H9 (cell line): ENCODE measurements at places on chromosomes 16 and 17. TPM values are rescaled to one million over a fixed set of nuclear protein-coding genes. Genes with fewer than 3 reads are reported as not detected.
A peak's percentile ranks its signal among the peaks of the same experiment; 100 is the strongest.

DNA sequence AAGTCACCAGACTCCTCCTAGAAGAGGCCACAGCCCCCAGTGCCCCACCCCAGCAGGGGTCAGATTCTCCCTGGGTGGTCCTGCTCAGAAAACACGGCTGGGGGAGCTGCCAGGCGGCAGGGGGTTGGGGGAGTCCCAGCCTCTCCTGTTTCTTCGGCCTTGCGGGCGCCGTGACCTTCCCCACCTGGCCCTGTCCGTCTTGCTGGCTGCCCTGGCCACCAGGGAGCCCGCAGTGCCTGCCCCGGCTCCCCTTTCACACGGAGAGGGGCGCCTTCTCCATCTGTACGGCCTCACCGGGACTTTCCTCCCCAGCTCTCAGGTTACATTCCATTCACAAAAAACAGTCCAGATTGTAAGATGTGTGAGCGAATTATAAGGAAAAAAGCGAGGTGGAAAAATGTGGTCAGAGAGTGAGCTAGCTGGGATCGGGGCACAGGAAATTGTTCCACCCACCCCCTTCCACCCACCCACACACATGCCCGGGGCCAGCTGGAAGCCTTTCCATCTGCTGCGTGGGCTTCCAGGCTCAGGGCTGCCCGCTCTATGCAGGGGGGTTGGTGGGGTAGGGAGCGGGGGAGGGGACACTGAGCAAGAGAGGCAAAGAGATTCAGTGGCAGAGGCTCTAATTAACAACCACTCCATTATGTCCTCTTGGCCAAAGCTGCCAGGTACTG is 14.6 kb upstream of the CIBAR2 start:
- no peak for DNase-seq
- no peaks in the 10 kb centered on the region for H3K36me3 ChIP-seq
- peaks cover 3% of the 10 kb centered on the region; the same call in 1 of the 2 replicates for H3K4me1 ChIP-seq

- H3K36me3 ChIP-seq, result peaks cover 9% of the 10 kb centered on the region
- no peak for DNase-seq
- peaks cover 10% of the 10 kb centered on the region; the same call in 1 of the 2 replicates for H3K4me1 ChIP-seq
- H3K27me3 ChIP-seq, result no peaks in the 10 kb centered on the region
- no peak overlapping the region for H3K27ac ChIP-seq
- H3K4me3 ChIP-seq, result peak overlapping the region; percentile 47; the same call in 2 of the 3 replicates
These were observed 213.2 kb upstream of the NLRP1 start for GRCh38 chr17:5797447-5798050.

DNA sequence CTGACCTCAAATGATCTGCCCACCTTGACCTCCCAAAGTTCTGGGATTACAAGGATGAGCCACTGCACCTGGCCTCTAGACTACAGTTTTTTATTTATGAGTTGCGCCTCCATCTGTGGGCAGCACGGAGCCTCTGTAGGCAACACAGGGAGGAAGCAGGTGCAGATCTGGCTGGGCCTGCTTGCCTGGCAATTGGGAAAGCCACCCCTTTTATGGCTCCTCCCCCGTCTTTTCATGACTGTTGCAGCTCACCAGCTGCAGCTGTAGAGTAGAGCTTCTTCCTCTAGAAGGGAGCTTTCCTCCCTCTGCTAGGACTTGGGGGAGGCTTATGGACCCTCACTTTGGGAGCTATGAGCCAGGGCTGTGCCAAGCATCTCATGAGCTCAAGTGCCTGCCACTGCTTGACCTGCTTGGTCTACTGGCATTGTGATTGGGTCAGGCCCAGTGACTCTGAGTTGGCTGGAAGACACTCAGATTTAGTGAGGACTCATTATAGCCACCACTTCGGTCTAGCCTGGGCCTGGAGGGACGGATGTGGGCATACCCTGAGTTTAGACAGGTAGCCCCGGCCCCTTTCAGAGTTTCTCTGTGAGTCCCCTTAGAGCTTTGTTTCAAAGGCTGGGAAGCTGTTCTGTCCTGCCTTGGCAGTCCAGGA is 6.9 kb upstream of the SLC7A6 start:
- no peaks in the 10 kb centered on the region; the same call in 2 of the 3 replicates for H3K36me3 ChIP-seq
- no peaks in the 10 kb centered on the region for H3K4me1 ChIP-seq
- no peak overlapping the region for H3K4me3 ChIP-seq
- H3K27ac ChIP-seq, result no peak overlapping the region
- no peak for DNase-seq

GRCh38 chr17:41741709-41742108 is 7.3 kb upstream of the HAP1 start:
- no peak overlapping the region for H3K27ac ChIP-seq
- no peak overlapping the region for H3K4me3 ChIP-seq
- no peaks in the 10 kb centered on the region for H3K4me1 ChIP-seq
- H3K27me3 ChIP-seq, result no peaks in the 10 kb centered on the region; the same call in 1 of the 2 replicates

GRCh38 chr16:528111-529011 is 849 bp downstream of the CAPN15 start:
- peaks cover 12% of the 10 kb centered on the region; the same call in 1 of the 2 replicates for H3K36me3 ChIP-seq
- no peak overlapping the region for H3K27ac ChIP-seq
- peak overlapping the region; percentile 88 for H3K4me3 ChIP-seq
- no peak for DNase-seq
- H3K27me3 ChIP-seq, result no peaks in the 10 kb centered on the region

GRCh38 chr16:78100112-78100467 is 636 bp downstream of the WWOX start:
- no peak overlapping the region for H3K27ac ChIP-seq
- no peaks in the 10 kb centered on the region for H3K36me3 ChIP-seq
- H3K27me3 ChIP-seq, result no peaks in the 10 kb centered on the region; the same call in 1 of the 2 replicates

- H3K27ac ChIP-seq, result no peak overlapping the region
- no peak overlapping the region for H3K4me3 ChIP-seq
- no peaks in the 10 kb centered on the region for H3K4me1 ChIP-seq
- no peaks in the 10 kb centered on the region for H3K27me3 ChIP-seq
- no peaks in the 10 kb centered on the region for H3K36me3 ChIP-seq
These were observed 130.0 kb downstream of the XYLT1 start for GRCh38 chr16:17340804-17341203.

GRCh38 chr16:55510185-55510805 is 1.4 kb downstream of the LPCAT2 start:
- H3K4me1 ChIP-seq, result peaks cover 3% of the 10 kb centered on the region; the same call in 1 of the 2 replicates
- H3K36me3 ChIP-seq, result peaks cover 21% of the 10 kb centered on the region
- no peak overlapping the region for H3K27ac ChIP-seq
- H3K27me3 ChIP-seq, result no peaks in the 10 kb centered on the region
- no peak for DNase-seq
- H3K4me3 ChIP-seq, result peak overlapping the region; percentile 82

DNA sequence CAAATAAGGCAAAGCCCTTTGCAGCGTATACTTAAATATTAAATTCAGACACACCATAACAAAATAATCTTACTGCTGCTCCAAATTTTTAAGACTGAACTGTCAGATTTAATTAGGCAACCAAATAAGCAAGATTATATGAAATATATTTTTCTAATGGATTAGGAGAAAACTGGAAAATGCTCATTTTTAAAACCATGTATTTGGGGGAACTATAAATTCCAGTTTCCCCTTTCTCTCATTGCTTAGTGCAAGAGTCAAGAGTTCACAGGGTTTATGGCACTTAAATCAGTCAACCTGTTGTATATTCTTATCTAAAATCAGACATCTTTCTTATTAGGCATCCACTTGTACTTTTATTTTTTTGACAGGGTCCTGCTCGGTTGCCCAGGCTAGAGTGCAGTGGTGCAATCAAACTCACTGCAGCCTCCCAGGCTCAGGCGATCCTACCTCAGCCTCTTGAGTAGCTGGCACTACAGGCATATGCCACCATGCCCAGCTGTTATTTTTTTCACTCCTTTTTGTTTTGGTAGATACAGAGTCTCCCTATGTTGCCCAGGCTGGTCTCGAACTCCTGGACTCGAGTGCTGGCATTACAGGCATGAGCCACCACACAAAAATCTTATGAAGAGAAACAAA is 2.1 kb upstream of the KANSL1 start:
- peaks cover 25% of the 10 kb centered on the region for H3K36me3 ChIP-seq
- no peaks in the 10 kb centered on the region; the same call in 1 of the 2 replicates for H3K4me1 ChIP-seq
- H3K27ac ChIP-seq, result no peak overlapping the region
- no peak for DNase-seq
- H3K27me3 ChIP-seq, result no peaks in the 10 kb centered on the region
- no peak overlapping the region; the same call in 2 of the 3 replicates for H3K4me3 ChIP-seq

GRCh38 chr16:30535777-30536190 is 1.1 kb upstream of the ZNF747 start:
- peak overlapping the region; percentile 83 for H3K27ac ChIP-seq
- H3K36me3 ChIP-seq, result peaks cover 15% of the 10 kb centered on the region
- H3K27me3 ChIP-seq, result no peaks in the 10 kb centered on the region
- no peaks in the 10 kb centered on the region; the same call in 1 of the 2 replicates for H3K4me1 ChIP-seq
- peak; percentile 81 for DNase-seq

DNA sequence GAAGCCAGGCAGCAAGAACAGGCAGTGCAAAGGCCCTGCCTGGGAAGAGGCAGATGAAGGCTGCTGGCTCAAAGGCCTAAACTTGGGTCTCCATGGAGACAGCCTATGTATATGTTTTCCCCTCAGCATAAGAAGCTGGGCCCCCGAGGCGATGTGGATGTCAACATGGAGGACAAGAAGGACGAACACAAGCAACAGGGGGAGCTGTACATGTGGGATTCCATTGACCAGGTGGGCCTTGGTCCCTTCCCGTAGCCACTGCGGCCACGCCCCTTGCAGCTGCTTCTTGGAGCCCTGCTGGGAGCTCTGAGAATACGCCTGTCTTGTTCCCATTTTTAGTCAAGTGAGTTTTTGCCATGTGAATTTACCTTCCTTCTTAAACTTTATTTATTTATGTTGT is 106.0 kb downstream of the SDR42E1 start:
- no peaks in the 10 kb centered on the region for H3K27me3 ChIP-seq
- H3K4me3 ChIP-seq, result no peak overlapping the region
- peak; percentile 47 for DNase-seq
- no peak overlapping the region for H3K27ac ChIP-seq
- no peaks in the 10 kb centered on the region for H3K4me1 ChIP-seq

DNA sequence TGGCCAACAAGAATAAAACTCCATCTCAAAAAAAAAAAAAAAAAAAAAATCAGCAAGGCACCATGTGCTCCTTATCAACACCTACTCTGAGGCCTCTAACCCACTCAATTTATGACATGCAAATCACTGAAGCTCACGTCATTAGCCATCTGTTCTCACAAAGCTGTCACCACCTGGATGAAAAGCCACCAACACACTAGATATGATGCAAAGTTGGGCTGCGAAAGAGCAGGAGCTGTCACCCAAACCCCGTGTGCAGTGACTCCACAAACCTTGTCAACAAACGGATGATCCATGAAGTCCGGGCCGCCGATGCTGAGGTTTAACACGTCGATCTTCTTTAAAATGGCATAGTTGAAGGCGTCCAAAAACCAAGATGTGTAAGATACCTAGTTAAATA is 25.3 kb downstream of the MBTPS1 start:
- H3K27me3 ChIP-seq, result no peaks in the 10 kb centered on the region
- H3K4me1 ChIP-seq, result no peaks in the 10 kb centered on the region
- no peak overlapping the region for H3K4me3 ChIP-seq
- H3K27ac ChIP-seq, result no peak overlapping the region
- DNase-seq, result no peak

GRCh38 chr17:63762161-63763078 is 11.0 kb downstream of the CCDC47 start:
- no peaks in the 10 kb centered on the region for H3K27me3 ChIP-seq
- DNase-seq, result no peak
- peaks cover 45% of the 10 kb centered on the region; the same call in 2 of the 3 replicates for H3K36me3 ChIP-seq
- no peaks in the 10 kb centered on the region for H3K4me1 ChIP-seq
- no peak overlapping the region for H3K4me3 ChIP-seq

GRCh38 chr17:33115366-33115765 is 123.7 kb downstream of the SPACA3 start:
- no peaks in the 10 kb centered on the region for H3K27me3 ChIP-seq
- H3K36me3 ChIP-seq, result no peaks in the 10 kb centered on the region
- H3K4me1 ChIP-seq, result no peaks in the 10 kb centered on the region
- DNase-seq, result no peak

- H3K27ac ChIP-seq, result no peak overlapping the region
- H3K4me3 ChIP-seq, result no peak overlapping the region
These were observed 263.0 kb downstream of the C16orf95 start for GRCh38 chr16:87054154-87054553.

DNA sequence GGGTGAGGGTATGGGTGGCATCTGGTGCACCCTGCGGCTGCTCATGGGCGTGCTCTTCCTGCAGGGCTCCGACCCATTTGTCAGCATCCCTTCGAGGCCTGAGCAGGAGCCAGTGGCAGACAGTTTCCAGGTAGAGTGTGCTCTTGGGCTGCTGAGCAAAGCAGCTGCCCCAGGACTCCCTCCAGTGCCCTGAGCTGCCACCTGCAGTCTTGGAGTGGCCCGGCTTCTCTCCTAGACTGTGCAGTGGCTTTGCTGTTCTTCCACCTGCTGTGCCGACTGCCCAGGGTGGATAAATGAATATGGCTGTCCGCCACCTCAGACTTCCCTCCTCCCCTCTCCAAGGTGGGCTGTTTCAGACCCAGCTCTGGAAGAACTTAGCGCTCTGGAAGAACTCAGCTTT is 10.8 kb upstream of the JPT2 start:
- DNase-seq, result no peak
- H3K4me3 ChIP-seq, result no peak overlapping the region
- H3K4me1 ChIP-seq, result no peaks in the 10 kb centered on the region
- H3K27ac ChIP-seq, result no peak overlapping the region
- peaks cover 78% of the 10 kb centered on the region for H3K36me3 ChIP-seq
- H3K27me3 ChIP-seq, result no peaks in the 10 kb centered on the region

DNA sequence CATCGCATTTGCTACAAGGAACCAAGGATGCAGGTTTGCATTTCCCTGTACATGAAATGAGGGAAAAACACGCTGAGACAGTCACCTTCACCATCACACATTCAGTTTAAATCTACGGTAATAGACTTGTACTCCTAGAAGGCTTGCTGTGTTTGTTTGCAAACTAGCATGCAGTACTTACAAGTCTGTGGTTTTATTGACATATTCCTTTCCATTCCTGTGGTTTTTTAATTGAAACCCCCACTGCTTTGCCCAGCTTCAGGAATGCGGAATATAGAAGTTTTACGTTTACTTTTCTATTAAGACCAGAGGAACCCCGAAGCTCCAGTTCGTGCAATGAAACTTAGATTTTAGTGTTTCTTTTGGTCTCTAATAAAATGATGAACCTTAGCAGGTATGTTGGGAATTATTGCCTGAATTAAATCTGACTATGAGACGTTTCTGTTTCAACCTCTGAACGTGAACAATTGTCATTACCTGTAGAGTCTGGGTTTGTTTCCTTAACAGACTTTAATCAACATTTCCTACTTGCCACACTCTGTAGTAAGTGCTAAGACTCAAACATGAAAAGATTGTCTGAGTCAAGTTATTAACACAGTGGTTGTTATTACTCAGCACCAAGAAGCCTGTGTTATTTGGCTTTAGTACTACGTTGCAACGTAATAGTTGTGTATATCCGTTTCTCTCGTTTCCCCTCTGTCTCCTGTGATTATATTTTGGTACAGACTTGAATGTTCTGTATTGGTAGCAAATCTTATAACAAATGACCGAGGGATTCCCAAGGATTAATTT is 793.3 kb upstream of the GOT2 start:
- H3K36me3 ChIP-seq, result no peaks in the 10 kb centered on the region
- H3K27ac ChIP-seq, result no peak overlapping the region
- H3K4me3 ChIP-seq, result no peak overlapping the region
- H3K4me1 ChIP-seq, result peaks cover 2% of the 10 kb centered on the region; the same call in 1 of the 2 replicates
- no peak for DNase-seq
- no peaks in the 10 kb centered on the region for H3K27me3 ChIP-seq

GRCh38 chr16:12757546-12757945 is 46.1 kb downstream of the CPPED1 start:
- no peaks in the 10 kb centered on the region for H3K27me3 ChIP-seq
- H3K36me3 ChIP-seq, result no peaks in the 10 kb centered on the region
- H3K4me3 ChIP-seq, result no peak overlapping the region

The TMEM101 gene
- total RNA-seq, result 18.6 and 21.1 TPM in 2 replicates

The CYGB gene
- 2.4 and 2.8 TPM in 2 replicates for total RNA-seq

The SEPTIN1 gene
- 1.4 and 2.5 TPM in 2 replicates for total RNA-seq

The TBC1D3G gene
- not detected in 2 replicates for total RNA-seq

The ATP6V0C gene
- total RNA-seq, result 176 and 184 TPM in 2 replicates
